ENCODE measurements at places on chromosomes 4 and X.

DNA sequence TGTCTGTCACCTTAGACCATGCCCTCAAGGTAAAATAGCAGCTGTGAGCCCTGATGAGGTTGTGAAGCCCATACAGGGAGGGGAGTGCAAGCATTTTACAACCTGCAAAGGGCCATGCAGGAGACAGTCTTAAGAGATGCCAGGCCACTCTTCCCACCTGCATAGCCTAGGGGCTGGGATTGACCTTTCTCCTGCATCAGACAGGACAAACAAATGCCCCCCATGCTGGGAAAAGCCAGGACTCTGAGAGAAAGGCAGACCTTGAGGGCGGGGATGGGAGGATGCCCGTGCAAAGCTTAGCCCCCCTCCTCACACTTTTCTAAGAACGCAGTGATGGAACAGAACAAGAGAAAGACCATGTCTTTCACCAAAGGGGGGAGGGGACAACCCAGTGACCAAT is 137.9 kb upstream of the MAMLD1 start:
- no peak for DNase-seq

DNA sequence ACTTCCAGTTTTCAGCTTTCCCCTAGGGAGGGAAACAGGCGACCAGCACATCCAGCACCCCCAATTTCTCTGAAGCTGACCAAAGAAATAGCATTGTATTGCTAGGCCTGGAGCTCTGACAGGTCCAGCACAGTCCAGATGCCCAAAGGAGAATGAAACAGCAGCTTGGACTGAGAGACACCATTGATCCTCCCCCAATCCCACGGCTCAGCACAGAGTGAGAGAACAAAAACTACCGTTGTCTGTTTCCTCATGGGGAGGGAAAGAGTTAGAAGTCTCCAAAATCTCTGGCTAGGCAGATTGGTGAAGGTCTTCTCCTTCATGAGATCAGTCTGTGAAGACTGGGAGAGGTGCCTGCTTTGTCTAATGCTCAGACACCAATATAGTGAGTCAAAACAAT is 8.6 kb downstream of the TCEAL7 start:
- DNase-seq = no peak

- DNase-seq = no peak
These were observed 9.5 kb upstream of the CENPE start for GRCh38 chr4:103207673-103208072.

DNA sequence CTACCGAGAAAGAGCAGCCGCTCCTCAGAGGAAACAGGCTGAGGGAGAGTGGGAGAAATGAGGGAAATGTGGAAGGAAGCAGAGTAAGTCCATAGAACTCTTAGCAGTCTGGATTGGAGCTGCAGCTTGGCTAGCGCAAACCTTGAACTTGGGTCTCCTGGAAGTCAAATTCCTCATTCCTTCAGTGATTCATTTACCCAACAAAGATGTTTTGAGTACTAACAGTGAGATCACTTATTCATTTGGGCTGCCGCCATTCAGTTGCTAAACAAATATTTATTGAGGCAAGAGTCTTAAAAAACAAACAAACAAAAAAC is 51.5 kb downstream of the SEL1L3 start:
- no peak for DNase-seq

- no peak for DNase-seq
These were observed at the start of gene NHS for GRCh38 chrX:17374619-17375366. Gene NHS (plus strand): TSS chrX:17375200. CDS start chrX:17375758, 558 bp downstream.

- no peak for DNase-seq
These were observed 201.8 kb downstream of the SOWAHB start for GRCh38 chr4:76696109-76696508.

DNA sequence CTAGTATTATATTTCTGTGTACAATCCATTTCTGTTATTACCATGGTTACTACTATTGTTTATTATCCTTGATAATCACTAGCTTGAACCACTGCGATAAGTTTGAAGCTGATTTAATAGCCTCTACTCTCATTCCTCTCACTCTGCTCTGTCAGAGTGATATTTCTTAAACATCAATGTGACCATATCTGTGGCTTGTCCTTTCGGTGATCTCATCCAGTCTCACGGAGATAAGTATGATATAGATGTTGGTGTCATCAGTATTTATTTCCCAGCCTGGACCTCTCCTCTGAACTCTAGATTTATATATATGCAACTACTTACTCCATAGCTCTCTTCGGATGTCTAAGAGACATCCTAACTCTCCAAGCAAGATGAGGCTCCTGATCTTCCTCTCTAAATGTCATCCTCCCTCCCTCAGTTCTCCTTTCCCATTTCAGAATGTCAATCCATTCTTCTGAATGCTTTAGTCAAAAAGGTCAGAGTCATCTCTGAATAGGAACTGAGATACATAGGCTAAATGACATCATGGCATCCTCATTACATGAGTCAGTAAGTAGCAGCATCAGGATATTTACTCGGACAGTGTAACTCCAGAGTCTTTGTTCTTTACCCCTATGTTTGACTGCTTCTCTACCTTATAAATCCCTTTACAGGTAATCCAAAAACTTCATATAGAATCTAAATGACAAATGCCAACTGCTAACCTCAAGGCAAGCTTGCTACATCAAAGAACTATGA is 129.5 kb downstream of the PACRGL start:
- no peak for DNase-seq

DNA sequence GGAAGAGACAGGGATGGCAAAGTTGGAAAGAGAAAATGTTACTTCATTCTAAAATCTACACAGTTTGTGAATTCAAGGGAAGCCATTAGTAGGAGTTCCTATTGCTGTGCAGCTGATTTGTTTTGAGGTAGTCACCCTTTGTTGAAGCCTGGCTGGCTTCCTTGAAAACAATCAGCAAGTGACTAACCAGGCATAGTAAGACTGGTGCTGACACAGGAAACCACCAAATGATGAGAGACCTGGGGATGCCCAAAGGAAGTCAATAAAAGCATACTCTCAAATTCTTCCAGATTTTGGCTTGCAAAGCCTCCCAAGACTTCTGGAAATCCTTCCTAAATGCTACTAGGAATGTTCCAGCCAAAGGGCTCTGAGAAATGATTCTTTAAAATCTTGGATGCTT is 23.9 kb upstream of the PRDM8 start:
- no peak for DNase-seq

- DNase-seq = no peak
These were observed 273.7 kb upstream of the NOCT start for GRCh38 chr4:138741766-138742377.

DNA sequence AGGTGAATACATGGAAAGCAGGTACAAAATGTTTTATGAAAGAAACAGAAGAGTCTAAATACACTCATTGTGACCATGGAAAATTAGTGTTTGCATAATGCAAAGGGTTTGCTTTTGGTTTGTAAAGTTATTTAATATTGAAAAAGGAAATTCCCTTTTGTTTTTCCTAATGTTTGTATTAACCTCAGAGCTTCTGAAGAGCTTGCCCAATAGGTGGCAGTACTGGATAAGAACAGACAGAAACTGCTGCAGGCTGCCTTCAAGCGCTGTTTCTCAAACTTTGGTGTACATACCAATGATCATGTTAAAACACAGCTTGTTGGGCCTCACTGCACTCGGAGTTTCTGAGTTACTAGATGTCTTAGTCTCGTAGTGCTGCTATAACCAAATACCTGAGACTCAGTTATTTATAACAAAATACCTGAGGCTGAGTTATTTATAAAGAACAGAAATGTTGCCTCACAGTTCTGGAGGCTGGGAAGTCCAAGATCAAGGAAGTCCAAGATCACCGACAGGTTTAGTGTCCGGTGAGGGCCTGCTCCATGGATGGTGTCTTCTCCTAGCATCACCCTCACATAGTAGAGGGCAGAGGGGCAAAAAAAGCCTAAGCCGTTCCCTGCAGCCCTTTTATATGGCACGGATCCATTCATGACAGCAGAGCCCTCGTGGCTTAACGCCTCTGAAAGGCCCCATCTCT is 54.2 kb downstream of the SUPT20HL2 start:
- no peak for DNase-seq

DNA sequence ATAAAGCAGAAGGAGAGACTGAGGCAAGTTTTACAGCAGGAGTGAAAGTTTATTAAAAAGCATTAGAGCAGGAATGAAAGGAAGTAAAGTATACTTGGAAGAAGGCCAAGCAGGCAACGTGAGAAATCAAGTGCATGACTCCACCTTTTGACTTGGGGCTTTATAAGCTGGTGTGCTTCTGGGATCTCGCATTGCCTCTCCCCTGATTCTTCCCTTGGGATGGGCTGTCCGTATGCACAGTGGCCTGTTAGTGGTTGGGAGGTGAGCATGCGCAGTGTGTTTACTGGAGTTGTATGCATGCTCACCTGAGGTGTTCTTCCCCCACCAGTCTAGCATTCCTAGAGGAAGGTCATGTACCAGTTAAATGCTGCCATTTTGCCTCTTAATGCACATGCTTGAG is 29.1 kb upstream of the C1QTNF7 start:
- no peak for DNase-seq

GRCh38 chr4:140326395-140326993 is 47.0 kb upstream of the SCOC start:
- no peak for DNase-seq

DNA sequence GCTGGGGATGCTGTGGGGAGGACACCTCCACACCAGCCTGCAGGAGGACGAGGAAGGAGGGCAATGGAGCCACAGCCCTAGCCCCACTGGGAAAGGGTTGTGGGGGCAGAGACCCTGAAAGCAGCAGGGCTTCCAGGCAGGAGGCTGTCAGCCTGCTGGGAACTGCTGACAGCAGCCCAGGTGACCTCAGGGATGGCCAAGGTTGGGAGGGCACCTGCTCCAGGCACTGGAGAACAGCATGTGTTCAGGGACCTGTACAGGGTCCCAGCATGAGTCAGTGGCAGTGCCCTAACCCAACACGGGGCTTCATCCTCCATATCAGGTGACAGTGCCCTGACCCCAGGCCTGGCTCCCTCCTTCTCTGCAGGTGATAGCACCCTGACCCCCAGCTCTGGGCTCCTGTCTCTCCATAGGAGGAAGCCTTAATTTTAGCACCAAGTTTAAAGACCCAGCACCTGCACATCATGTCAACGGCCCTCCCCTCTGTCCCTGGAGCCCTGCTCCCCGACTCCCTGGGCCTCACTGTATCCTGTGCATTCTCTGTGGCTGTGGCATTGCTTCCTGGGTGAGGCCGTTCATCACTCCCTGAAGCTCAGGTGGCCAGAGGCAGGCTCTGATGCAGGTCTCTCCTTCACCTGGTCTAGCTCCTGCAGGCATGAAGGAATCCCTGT is 66.3 kb downstream of the CRMP1 start:
- no peak for DNase-seq

- no peak for DNase-seq
These were observed 1.0 kb downstream of the SH3BGRL start for GRCh38 chrX:81202943-81203342.

GRCh38 chrX:44915361-44915868 is 42.4 kb downstream of the KDM6A start:
- no peak for DNase-seq

DNA sequence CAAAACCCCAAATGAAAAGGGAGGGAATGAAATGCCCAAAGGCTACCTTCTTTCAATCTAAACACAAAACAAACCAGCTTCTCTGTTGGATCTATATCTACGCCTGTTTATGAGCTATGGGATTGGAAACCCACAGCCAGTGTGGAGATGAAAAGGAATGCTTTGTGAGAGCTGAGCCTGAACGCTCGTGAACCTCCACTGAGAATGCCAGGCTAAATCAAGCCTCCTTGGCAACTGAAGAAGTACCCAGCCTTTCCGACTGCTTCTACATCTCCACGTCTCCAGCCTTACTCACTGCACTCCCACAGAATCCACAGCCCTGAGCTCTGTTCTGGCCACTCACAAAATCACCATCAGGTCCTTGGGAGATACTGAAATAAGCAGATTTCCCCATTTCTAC is 31.8 kb downstream of the PROM1 start:
- no peak for DNase-seq

DNA sequence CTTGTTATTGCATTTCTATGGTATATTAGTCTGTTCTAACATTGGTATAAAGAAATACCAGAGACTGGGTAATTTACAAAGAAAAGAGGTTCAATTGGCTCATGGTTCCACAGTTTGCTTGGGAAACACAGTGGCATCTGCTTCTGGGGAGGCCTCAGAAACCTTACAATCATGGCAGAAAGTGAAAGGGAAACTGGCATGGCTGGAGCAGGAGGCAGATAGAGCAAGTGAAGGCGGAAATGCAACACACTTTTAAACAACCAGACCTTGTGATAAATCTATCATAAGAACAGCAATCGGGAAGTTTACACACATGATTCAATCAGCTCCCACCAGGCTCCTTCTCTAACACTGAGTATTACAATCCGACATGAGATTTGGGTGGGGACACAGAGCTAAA is 346.6 kb upstream of the GNPDA2 start:
- DNase-seq = no peak

DNA sequence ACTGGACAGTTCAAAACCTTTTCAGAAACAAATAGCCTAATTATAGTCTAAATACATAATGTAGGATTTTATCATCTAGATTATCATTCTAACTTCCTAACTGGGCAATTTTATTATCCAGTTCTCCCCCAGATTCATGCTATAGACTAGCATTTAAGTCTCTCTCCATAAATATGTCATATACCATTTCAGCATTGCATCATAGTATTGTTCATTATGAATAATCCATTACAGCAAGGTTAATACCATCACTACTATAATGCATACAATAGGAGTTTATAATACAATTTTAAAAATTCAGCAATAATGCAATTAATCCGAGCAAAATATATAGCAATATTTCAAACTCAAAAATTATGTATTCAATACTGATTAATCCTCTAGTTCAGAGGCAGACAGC is 77.4 kb downstream of the PDGFC start:
- DNase-seq = no peak

- no peak for DNase-seq
These were observed 231.7 kb upstream of the PPARGC1A start for GRCh38 chr4:24121395-24122175.

DNA sequence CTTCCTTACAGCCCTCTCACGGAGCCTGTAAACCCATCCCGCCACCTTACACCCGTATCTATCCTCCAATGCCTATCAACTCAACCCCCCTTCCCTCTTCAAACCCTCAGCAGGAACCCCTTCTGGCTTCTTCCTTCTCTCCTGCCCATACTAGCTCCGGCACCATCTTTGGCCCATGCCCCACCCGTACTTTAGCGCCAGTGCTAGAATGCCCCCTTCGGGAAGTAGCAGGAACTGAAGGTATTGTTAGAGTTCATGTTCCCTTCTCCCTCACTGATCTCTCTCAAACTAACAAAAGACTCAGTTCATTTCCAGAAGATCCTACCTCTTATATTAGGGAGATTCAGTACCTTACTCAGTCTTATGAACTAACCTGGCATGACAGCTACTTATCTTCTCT is 2.7 kb upstream of the UGT2B15 start:
- DNase-seq = no peak

DNA sequence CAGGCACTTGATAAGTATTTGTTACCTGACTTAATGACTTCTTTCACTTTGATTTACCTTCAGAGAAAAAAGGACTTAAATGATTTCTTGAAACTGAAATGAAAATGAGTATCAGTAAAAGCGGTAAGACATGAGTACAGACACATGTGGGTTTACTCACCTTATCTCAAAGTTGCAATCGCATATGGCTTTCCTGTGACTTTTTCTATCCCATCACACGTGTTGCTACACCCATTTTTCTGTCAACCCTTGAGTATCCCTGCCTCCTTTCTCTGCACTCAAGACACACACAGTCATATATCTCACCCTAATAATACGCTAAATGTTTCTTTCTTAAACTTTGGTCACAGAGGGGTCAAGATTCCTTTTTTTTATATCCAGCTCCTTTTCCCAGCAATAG is 11.0 kb upstream of the ARHGEF38 start:
- DNase-seq = no peak

GRCh38 chr4:54439831-54440243 is 210.7 kb downstream of the PDGFRA start:
- DNase-seq = no peak

- no peak for DNase-seq
These were observed 87.5 kb downstream of the PALLD start for GRCh38 chr4:168584321-168584771.

Data from urinary bladder (tissue), 4 donors.